Dermis blood vessel endothelial cell (primary cell): ENCODE measurements at places on chromosomes 1 and 21.
A peak's percentile ranks its signal among the peaks of the same experiment; 100 is the strongest.

DNA sequence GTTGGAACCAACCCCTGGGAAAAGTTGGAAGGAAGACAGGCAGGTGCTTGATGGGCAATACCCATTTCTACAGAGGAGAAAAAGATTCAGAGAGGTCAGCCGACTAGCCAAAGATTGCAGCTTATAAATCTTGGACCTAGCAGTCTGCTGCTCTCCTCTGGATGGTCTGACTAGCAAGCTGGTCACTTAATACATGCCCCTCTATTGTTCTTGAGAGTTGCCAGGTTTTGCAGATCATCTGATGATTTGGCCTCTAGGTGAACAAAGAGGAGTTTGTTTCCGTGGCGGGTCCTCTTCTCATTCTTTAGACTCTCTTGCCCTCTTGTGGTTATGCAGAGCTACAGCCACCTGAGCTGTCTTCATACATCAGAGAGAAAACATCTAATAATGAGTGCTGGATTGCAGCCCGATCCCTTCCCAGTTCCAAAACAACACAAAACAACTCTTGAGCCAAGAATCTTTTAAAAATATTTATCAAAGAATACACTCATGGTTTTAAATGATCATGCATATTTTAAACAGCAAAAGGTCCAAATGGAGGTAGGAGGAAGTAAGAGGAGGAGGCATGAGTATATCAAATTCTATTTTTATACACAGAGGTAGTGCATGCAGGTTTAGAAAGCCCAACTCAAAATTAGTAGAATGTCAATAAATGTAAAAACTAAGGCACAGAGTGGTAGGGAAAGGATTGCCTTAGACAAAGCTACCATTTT is 115.7 kb downstream of the SLC30A10 start:
- peak; percentile 66 for DNase-seq

DNA sequence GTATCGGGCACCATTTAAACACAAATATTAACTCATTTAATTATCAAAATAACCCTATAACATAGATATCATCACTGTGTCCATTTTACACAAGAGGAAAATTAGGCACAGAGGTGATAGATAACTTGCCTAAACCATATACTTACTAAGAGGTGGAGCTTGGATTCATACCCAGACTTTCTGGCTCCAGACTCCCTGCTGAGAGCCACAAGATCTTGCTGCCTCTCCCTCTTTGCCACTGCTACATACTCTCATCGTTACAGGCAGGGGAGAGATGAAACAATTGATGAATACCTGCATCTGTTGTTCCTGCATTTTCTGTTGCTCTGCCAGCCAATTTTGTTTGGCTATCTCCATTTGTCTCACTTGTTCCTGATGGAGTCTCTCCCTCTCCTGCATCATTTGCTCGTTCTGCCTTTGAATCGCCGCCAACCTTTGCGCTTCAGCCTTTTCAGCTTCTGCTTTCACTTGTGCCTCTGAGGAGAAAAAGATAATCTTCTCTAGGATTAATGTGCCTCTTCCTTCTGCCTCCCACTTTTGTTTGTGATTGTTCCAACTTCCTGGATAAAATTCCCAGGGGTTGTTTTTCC is 10.6 kb downstream of the GBP5 start:
- peak; percentile 6 for DNase-seq

GRCh38 chr21:34732388-34732821 is 63.6 kb downstream of the CLIC6 start:
- no peak for DNase-seq

GRCh38 chr1:235999259-235999925 is 65.5 kb downstream of the NID1 start:
- peak; percentile 95 for DNase-seq

- no peak for DNase-seq
Observed at GRCh38 chr1:87683196-87683956, 354.7 kb downstream of the LMO4 start.

DNA sequence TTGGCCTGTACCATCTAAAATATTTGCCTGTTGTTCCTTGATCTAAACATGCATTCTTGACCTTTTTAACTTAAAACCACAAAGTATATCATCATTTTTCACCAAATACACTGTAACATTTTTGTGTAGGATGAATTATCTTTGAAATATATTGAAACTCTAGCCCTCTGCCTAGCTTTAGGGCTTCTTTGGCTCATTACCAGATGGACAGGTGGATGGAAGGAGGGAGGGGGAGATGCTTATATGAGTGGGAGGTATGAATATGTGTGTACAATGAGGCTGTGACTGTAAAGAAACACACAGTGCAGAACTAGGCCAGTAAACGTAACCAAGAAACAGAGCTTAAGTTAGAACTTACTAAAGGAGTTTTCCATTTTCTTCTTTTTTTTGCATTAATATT is 118.5 kb downstream of the ESRRG start:
- DNase-seq, result no peak

DNA sequence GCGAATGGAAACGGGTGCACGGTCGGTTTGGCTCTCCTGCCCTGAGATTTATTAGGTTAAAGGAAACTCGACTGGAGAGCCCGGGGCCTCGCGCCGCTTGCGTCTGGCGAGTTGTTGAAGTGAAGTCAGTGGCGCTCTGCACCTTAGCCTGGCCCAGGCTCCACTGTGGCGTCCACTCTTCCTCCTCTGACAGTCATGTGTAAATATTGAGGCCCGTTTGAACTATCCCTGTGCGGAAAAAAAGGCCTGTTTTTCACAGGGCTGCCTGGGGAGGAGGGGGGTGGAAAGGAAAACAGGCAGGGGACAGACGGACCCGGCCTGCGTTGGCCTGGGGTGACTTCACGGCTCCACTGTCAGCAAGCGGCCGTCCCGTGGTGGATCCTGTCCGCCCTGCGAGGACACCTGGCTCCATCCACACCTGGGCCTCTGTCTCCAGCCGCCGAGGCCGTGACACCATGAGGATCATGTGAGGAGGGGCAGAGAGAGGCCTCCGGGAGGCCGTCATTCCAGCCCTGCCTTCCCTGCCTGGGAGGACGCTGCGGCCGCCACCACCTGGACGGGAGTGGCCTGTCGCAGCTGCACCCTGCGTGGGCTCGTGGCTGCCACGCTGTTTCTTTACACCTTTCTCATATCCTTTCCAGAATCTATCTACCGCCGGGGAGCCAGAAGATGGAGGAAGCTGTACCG is 59.8 kb downstream of the FAAP20 start:
- no peak for DNase-seq

DNA sequence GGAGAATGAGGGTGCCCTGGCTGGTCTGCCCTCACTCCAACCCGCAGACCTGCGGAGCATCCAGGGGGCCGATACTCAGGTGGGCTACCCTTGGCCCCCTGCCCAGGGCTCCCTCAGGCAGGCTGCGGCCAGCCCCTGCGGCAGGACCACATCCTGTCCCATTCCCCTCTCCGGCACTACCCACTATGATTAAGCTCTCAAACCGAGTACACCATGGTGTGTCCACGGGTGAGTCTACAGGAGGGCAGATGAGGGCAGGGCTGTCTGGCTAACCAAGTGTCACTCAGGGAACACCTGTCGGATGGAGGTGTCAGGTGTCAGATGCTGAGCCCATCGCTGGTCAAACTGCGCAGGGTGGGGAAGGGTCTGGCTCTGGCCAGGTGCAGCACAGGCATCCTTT is 47.2 kb downstream of the SLC66A1 start:
- DNase-seq, result no peak

DNA sequence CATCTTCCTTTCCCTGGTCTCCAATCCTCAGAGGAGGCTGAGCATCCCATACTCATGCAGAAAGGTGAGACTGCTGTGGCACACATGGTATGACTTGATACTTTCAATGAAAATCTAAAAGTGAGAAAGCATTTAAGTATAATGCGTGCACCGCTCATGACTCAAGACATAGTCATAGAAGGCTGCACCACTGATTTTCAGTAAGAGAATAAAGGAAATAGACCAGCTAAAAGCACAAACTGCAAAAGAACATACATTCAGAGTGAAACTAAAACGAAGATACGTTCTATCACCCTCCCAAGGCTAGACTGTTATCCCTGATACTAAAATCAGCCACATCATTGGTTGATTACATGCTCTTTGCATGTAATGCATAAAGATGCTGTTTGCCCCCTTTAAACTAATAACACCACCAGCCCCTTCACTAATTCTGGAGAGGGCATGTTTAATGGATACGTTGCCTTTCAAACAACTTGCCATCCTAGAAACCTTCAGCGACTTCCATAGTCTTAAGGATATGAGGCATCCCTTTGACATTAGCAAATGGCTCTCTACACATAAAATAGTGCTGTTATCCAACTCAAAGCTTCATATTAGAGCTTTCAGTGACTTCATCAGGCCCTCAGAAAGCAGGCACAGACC is 2.1 kb downstream of the PLD5 start:
- DNase-seq, result no peak
